Left colon (tissue), 2 donors: ENCODE measurements at places on chromosomes 16 and 17. TPM values are rescaled to one million over a fixed set of nuclear protein-coding genes. Genes with fewer than 3 reads are reported as not detected.
A peak's percentile ranks its signal among the peaks of the same experiment; 100 is the strongest.

Gene METRNL
- 133 TPM for total RNA-seq

Gene ZNF688
- total RNA-seq = 16.6 TPM

- DNase-seq = no peak
These were observed 59.3 kb downstream of the JPH3 start for GRCh38 chr16:87661561-87661960.

- DNase-seq = no peak
These were observed 73.3 kb downstream of the AKAP1 start for GRCh38 chr17:57158325-57158724.

DNA sequence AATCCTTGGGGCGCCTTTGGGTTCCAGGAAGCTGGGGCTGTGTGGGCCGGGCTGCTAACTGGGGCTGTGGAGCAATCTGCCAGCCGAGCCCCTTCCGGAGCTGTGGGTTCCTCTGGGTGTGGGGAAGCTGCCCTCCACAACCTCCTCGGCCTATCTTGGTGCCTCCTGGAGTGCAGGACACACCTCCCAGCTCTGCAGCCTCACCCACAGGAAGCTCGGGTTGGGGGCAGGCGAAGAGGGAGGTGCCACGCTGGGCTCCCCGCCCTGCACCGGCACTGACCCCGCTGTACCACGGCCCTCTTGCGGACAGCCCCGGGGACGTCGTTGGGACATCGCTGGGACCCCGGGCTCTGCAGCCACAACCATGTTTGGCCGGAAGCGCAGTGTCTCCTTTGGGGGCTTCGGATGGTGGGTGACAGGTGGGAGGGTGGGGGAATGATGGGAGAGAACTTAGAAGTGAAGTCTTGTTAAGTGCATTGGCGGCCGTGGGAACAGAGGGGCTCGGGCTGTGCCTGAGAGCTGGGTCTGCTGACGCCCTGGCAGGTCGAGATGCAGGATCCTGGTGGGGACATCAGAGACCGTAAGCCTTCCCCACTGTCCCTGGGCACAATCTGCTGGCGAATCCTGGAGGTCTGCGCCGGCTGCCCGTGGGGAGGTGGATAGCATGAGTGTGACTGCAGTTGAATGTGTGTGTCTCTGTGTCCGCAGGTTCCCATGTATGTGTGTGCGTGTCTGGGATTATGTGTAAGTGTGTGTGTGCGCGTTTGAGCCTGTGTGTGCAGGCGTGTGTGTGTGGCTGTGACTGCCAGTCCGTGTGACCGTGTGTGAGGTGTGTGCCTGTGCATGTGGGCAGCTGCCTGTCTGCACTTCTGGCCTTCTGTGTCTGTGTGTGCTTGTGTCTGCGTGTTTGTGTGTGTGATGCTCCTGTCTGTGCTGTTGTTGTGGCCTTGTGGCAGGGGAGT, at the start of gene RAP1GAP2:
Gene RAP1GAP2, plus strand, starts transcription at position 275 of the 962 bp plus-strand sequence. Its CDS starts 90 bp downstream, at position 365.
- DNase-seq = peak; percentile 79

- DNase-seq = no peak
These were observed 37.3 kb downstream of the GPATCH8 start for GRCh38 chr17:44465897-44466296.

- DNase-seq = no peak
These were observed 5.4 kb upstream of the BCAR1 start for GRCh38 chr16:75256696-75257343.
